Esophagus squamous epithelium (tissue), 5 donors: ENCODE measurements at places on chromosomes 4 and X.

DNA sequence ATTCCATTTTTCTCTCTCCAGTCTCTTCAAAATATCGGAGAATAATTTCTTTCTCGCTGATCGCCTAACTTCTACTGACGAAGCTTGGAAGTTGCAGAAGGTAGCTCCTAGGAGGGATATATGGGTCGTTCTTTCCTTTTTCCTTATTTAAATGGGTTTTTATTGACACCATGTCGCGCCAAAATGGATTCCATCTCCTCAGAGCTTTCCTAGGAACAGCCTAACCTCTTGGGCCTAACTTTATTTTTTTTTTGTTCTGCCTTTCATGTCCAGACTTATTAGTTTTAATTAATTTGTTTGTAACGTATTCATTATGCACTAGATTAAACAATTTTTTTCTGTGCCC is 359.4 kb upstream of the ZCCHC13 start:
- peak overlapping the region; percentile 66 for H3K4me3 ChIP-seq
- peaks cover 18% of the 10 kb centered on the region for H3K4me1 ChIP-seq
- DNase-seq: no peak
- peak overlapping the region; percentile 83 for H3K27ac ChIP-seq

GRCh38 chr4:19030536-19030935 is 1009.0 kb upstream of the LCORL start:
- H3K36me3 ChIP-seq: no peaks in the 10 kb centered on the region
- no peak overlapping the region for H3K27ac ChIP-seq
- DNase-seq: no peak
- H3K27me3 ChIP-seq: no peaks in the 10 kb centered on the region

GRCh38 chr4:1722551-1723118 is 1.3 kb downstream of the TACC3 start:
- H3K27me3 ChIP-seq: no peaks in the 10 kb centered on the region
- H3K27ac ChIP-seq: peak overlapping the region; percentile 99
- no peak for DNase-seq

DNA sequence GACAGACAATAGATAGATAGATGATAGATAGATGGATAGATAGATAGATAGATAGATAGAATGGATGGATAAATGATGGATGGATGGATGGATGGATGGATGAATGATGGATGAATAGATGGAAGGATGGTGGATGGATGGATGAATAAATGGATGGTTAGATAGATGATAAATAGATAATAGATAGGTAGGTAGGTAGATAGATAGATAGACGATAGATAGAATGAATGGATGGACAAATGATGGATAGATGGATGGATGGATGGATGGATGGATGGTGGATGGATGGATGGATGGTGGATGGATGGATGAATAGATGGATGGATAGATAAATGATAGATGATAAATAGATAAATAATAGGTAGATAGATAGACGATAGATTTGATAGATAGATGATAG is 287.4 kb downstream of the CRLF2 start:
- H3K4me3 ChIP-seq: no peak overlapping the region
- no peak for DNase-seq
- no peaks in the 10 kb centered on the region for H3K36me3 ChIP-seq

DNA sequence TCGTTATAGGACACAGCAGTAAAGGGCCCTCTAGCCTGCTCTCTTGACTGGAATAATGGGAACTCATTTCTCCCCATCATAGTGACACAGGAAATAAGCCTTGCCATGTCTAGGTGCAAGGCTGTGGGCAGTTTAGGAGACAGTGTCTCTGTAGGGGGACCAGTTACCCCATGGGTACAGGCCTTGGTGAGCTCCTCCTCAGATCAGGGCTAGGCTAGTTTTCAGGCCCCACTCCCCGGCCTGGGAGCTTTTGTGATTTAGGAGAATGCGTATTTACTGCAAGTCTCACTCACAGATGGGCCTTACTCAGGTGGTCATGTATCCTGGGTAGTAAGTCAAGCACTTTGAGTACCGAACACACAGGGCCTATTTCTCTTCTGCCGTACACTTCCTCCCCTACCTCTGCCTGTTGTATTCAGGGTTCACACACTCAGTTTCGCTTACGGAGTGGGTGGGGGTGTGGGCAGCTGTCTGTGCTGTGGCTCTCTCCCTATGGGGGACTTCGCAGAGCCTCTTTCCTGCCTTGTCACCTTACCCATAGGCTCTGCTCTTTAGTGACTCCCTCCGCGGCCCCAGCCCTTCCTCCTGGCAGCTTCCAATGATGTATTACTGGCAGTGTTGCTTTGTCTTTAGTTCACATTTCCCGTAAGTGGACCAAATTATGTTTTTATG is 34.2 kb downstream of the FAM193A start:
- no peaks in the 10 kb centered on the region for H3K4me1 ChIP-seq
- no peaks in the 10 kb centered on the region for H3K36me3 ChIP-seq
- H3K4me3 ChIP-seq: no peak overlapping the region
- no peak for DNase-seq
- H3K27me3 ChIP-seq: no peaks in the 10 kb centered on the region

- H3K27ac ChIP-seq: no peak overlapping the region
- no peak for DNase-seq
- H3K4me1 ChIP-seq: no peaks in the 10 kb centered on the region
- H3K4me3 ChIP-seq: no peak overlapping the region
- H3K36me3 ChIP-seq: no peaks in the 10 kb centered on the region
- no peaks in the 10 kb centered on the region for H3K27me3 ChIP-seq
Observed at GRCh38 chrX:10685923-10686595, 65.7 kb upstream of the MID1 start.

DNA sequence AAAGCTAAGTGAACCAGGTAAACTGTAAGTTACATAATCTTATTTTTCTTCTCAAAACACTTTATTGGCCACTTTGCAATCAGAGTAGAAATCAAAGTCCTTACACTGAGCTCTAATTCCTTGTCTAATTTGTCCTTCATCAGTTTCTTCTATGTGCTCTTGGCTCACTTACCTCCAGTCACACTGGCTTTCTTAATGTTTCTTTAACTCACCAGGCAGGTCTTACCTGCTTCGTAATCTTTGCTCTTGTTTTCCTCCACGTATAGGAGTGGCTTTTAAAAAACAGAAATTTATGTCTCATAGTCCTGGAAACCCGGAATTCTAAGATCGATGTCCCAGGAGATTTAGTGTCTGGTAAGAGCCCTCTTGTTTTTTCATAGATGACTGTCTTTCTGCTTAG is 1462.1 kb downstream of the FSTL5 start:
- H3K4me3 ChIP-seq: no peak overlapping the region
- H3K4me1 ChIP-seq: no peaks in the 10 kb centered on the region
- no peak for DNase-seq
- no peak overlapping the region for H3K27ac ChIP-seq
- no peaks in the 10 kb centered on the region for H3K27me3 ChIP-seq
